ENCODE measurements at places on chromosomes 6 and 20. TPM values are rescaled to one million over a fixed set of nuclear protein-coding genes. Genes with fewer than 3 reads are reported as not detected.
A peak's percentile ranks its signal among the peaks of the same experiment; 100 is the strongest.

DNA sequence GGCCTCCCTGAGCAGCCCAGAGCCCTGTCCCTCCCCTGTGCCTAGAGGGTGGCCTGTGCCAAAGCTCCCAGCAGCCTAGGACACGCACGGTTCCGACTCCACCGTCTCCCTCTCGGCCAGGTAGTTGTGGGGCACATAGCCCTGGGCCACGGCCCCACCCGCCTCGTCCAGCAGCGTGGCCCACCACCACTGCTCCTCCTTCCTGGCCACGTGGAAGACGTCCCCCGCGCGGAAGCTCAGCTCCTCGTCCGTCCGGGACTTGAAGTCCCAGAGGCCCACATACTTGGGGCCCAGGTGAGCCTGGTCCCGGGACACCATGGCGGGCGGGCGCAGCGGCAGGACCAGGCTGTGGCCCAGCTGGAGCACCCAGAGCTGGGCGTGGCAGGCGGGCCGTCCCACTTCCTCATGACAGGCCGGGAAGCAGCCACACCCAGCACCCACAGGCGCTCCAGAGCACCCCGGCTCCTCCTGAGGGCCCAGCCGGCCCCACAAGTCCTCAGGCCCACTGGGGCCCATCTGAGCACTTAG lies at the start of gene PTK6:
Gene PTK6, minus strand, starts transcription at position 380 of the 528 bp plus-strand sequence. Its CDS starts 62 bp downstream, at position 318.
- H3K36me3 ChIP-seq, result no peaks in the 10 kb centered on the region
- H3K27me3 ChIP-seq, result no peaks in the 10 kb centered on the region
- peak within 1 kb of the TSS; percentile 34 for H3K4me3 ChIP-seq
- H3K4me1 ChIP-seq, result peaks cover 82% of the 10 kb centered on the region

GRCh38 chr6:5566718-5567117 lies 305.4 kb downstream of the FARS2 start:
- no peaks in the 10 kb centered on the region for H3K36me3 ChIP-seq
- no peak for DNase-seq
- no peak overlapping the region for H3K4me3 ChIP-seq
- H3K27me3 ChIP-seq, result no peaks in the 10 kb centered on the region

EDN1 gene
- 19.1 TPM for total RNA-seq

GRCh38 chr6:73143551-73143950 lies 81.7 kb downstream of the KHDC1L start:
- H3K4me1 ChIP-seq, result no peaks in the 10 kb centered on the region
- no peak for DNase-seq
- H3K36me3 ChIP-seq, result no peaks in the 10 kb centered on the region
- no peaks in the 10 kb centered on the region for H3K27me3 ChIP-seq

DUSP15 gene
- total RNA-seq, result 3.9 TPM

DNA sequence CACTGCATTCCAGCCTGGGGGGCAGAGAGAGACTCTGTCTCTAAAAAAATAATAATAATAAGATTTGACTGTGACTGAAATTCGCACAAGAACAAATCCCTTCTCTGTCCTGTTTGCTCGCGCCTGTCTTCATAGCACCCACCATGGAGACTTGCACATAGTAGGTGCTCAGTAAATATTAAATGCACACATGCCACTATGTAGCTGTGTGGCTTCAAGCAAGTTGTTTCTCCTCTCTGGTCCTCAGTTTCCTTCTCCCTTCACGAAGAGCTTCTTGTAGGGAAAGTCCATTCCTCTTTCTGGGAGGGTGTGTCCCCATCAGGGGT lies 15.4 kb upstream of the PTGIS start:
- no peak for DNase-seq
- no peaks in the 10 kb centered on the region for H3K36me3 ChIP-seq
- H3K27me3 ChIP-seq, result no peaks in the 10 kb centered on the region
- peak overlapping the region; percentile 63 for H3K27ac ChIP-seq
- no peak overlapping the region for H3K4me3 ChIP-seq
- H3K4me1 ChIP-seq, result peaks cover 72% of the 10 kb centered on the region

- no peaks in the 10 kb centered on the region for H3K4me1 ChIP-seq
- no peaks in the 10 kb centered on the region for H3K36me3 ChIP-seq
- no peaks in the 10 kb centered on the region for H3K27me3 ChIP-seq
- no peak overlapping the region for H3K4me3 ChIP-seq
Measured at GRCh38 chr20:63446216-63447024, 26.0 kb downstream of the KCNQ2 start.

- H3K4me1 ChIP-seq, result no peaks in the 10 kb centered on the region
- H3K27me3 ChIP-seq, result no peaks in the 10 kb centered on the region
- H3K4me3 ChIP-seq, result no peak overlapping the region
- DNase-seq, result no peak
- H3K36me3 ChIP-seq, result no peaks in the 10 kb centered on the region
Measured at GRCh38 chr6:156057869-156058268, 602.2 kb upstream of the NOX3 start.

- H3K27me3 ChIP-seq, result peaks cover 99% of the 10 kb centered on the region
- no peaks in the 10 kb centered on the region for H3K36me3 ChIP-seq
- H3K27ac ChIP-seq, result no peak overlapping the region
Measured at GRCh38 chr20:672963-673602, 2.5 kb downstream of the SCRT2 start.

HACE1 gene
- 4.9 TPM for total RNA-seq

DNA sequence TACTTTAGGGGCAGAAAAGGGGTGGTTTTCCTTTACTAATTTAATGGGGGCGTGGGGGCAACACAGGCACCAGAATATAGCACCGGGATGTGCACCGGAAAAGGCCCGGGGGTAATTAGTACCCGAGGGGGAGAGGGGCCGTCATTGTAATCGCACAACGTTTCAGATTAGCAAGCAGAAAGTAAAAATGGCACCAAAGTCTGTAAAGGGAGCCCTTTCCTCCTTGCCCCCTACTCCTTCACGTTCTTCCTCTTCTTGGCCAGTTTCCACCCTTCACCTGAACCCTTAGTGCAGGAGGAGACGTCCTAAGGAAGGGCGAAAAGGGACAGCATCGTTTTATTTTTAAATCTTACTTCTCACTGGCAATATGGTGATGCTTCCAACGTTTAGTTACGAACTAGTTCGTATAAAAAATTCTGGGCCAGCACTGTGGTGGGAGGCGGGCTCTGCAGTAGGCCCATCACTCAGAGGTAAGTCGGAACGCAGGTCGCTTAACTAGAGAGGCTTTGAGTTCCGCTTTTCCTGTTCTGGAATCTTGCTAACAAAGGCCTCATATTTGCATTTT lies 742 bp upstream of the CEP85L start:
- no peaks in the 10 kb centered on the region for H3K36me3 ChIP-seq
- peak overlapping the region; percentile 98 for H3K27ac ChIP-seq
- H3K27me3 ChIP-seq, result no peaks in the 10 kb centered on the region
- H3K4me3 ChIP-seq, result peak overlapping the region; percentile 96
- peaks cover 22% of the 10 kb centered on the region for H3K4me1 ChIP-seq

- H3K4me1 ChIP-seq, result no peaks in the 10 kb centered on the region
- H3K27me3 ChIP-seq, result no peaks in the 10 kb centered on the region
- no peak overlapping the region for H3K4me3 ChIP-seq
- no peak overlapping the region for H3K27ac ChIP-seq
- no peaks in the 10 kb centered on the region for H3K36me3 ChIP-seq
- no peak for DNase-seq
Measured at GRCh38 chr6:69487688-69488087, 309.1 kb downstream of the LMBRD1 start.

CST9L gene
- total RNA-seq, result not detected

DNA sequence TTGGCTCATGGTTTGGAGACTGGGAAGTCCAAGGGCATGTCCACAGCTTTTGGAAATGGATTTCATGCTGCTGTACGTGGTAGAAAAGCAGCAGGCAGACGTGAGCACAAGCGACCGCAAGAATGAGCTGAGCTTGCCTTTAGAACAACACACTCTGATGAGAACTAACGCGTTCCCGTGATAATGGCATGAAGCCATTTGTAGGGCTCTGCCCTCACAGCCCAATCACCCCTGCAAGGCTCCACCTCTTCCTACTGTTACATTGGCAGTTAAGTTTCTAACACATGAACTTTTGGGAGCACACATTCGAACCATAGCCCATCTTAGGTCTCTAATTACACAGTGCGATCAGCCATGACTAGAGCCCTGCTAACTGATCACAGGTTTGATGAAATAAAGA lies 107.5 kb upstream of the TMEM170B start:
- DNase-seq, result no peak
- no peaks in the 10 kb centered on the region for H3K36me3 ChIP-seq
- peak overlapping the region; percentile 40 for H3K27ac ChIP-seq
- H3K27me3 ChIP-seq, result no peaks in the 10 kb centered on the region
- peaks cover 27% of the 10 kb centered on the region for H3K4me1 ChIP-seq

DNA sequence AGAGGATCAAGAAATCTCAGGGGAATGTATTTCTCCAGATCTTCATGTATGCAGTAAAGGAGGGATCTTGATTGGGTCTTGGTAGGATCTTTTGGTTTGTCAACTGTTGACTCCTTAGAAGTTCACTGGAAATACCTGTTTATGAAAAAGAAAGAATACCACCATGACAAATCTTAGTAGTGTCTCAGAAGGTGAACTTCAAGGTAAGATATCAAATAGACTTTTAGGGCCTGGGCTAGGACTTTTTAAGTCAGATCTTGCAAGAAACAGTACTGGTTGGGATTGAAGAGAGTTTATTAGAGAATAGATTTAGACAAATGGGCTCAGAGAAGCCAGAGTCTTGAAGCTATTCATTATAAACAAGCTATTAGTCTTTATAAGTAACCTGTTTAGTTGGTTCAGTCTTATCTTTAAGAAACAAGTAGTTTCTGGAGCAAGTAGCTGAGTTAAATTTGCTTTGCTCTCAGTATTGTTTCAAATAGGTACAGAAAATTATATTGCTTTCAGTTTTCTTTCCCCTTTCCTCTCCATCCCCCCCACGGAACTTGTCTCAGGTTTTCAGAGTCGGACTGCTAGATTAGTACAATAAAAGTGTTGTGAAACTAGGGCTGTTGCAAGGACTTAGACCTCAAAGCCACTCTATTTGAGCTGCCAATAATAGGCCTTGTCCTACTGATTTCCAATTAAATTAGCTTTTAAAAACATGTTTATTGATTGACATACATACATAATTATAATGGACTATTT lies 529.1 kb upstream of the CITED2 start:
- H3K4me3 ChIP-seq, result no peak overlapping the region
- H3K27me3 ChIP-seq, result no peaks in the 10 kb centered on the region
- H3K27ac ChIP-seq, result no peak overlapping the region
- no peaks in the 10 kb centered on the region for H3K4me1 ChIP-seq

GRCh38 chr20:9743871-9744270 lies 95.0 kb downstream of the PAK5 start:
- no peak overlapping the region for H3K4me3 ChIP-seq
- H3K27me3 ChIP-seq, result no peaks in the 10 kb centered on the region
- H3K4me1 ChIP-seq, result no peaks in the 10 kb centered on the region
- no peak overlapping the region for H3K27ac ChIP-seq

DNA sequence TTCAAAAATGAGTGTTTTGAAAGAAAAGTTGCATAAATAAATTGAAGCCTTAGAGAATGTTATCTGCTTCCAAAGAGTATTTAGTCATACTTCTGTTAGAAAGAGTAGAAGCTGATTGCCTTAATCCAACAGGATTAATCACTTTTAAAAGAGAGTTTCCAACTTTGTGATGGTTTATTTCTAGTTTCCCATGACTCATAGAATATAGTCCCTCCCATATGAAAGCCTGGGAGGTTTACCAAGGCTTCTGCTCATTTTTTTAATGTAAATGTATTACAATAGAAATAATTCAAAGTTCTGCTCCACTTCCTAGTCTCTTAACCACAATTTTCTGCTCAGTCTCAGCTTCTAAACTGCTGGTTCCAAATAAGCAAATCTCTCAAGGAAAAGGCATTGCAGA lies 118.0 kb upstream of the IRAK1BP1 start:
- H3K4me3 ChIP-seq, result no peak overlapping the region
- H3K27me3 ChIP-seq, result no peaks in the 10 kb centered on the region
- no peaks in the 10 kb centered on the region for H3K36me3 ChIP-seq
- no peak overlapping the region for H3K27ac ChIP-seq

GRCh38 chr20:37816726-37817125 lies 86.2 kb upstream of the VSTM2L start:
- no peak for DNase-seq
- no peaks in the 10 kb centered on the region for H3K27me3 ChIP-seq
- H3K27ac ChIP-seq, result no peak overlapping the region
- no peaks in the 10 kb centered on the region for H3K4me1 ChIP-seq

Measured in stomach (tissue), 19 donors.